Lung (tissue), 17 donors: ENCODE measurements at places on chromosomes 2 and 18.
A peak's percentile ranks its signal among the peaks of the same experiment; 100 is the strongest.

DNA sequence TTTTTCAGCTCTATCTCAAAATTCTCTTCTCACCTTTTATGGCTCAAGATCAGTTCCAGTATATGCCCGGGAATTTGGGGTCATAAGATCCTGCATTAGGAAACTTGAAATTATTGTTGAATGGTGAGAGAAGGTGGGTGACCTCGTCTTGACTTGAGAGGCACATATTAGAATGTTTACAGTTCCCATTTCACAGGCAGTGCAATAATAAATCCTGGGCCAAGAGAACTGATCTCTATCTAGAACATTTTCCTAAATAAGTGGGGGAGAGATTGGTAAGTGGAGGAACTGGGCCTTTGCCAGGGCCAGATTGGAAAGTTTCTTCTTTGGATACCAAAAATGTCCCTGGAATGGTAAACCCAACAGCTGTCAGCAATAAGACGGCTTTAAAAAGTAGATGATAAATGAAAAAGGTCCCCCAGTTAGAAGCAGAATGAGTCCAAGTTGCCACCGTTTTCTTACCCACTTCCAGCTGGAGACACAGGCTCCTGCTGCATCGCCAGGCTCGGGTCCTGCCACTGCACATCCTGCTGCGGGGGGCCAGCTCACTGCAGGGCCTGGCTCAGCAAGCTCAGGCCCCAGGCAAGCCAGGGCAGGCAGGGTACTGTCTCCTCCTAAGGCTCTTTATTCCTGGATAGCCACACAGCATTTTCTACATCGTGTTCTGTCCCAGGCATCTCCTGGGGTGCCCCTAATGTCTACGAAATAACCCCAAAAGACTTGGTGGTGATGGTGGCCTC, 126.4 kb upstream of the EPAS1 start:
- DNase-seq = no peak

DNA sequence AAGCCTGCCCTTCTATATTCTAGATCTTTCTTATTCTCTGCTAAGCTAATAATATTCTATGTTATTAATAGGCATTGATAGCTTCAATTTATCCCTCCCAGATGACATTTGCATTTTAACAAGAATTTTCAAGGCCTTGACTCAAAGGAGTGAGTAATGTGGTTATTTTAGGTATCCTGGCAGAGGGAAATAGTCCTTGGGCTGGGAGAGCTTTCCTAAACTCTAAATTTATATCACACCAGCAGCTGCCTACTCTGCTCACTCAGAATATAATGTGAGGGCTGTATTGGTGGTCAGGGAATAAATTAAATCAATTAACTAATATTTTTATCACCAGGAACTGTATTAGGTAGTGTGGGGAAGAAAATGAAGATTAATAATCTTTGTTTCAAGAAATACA, 74.8 kb upstream of the ADAM23 start:
- DNase-seq = no peak

DNA sequence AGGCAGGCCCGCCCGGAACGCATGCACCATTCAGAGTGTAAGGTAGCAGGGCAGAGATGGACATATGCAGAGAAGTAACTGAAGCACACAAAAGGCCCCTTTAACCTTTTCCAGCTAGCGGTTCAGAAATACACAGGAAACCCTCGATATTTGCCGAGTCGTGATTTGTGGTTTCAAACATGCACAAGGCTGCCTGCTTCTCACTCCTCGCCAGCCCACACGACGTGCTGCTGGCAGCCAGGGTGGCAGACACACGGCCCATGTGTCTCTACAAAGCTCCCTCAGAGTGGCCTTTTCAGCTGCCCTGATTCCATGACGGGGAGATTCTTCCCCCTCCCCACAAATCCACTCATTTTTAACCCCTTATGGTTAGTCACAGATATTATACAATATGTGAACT, 23.6 kb downstream of the ZBTB7C start:
- no peak for DNase-seq

DNA sequence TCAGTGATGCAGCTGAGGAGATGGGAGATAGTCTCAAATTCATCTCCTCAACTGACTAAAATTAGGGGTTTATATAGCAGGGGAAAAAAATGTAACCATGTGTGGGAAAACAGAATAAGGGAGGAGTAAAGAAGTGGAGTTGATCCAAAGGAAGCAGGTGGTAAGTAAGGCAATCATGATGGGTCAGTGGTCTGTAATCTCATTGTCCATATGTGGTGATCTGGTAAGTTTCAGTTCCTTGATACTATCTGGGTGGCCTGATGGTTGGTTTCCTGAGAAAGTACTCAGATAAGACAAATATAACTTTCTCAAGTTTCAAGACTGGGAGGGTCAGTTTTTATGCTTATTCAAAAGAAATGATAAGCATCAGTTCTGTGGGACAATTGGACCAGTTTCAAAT, 312.3 kb upstream of the KCNJ3 start:
- no peak for DNase-seq

GRCh38 chr18:55321265-55322177, 266.5 kb downstream of the TCF4 start:
- DNase-seq = peak; percentile 98

GRCh38 chr2:225207043-225207442, 164.8 kb upstream of the DOCK10 start:
- peak; percentile 29 for DNase-seq

GRCh38 chr2:187345338-187345737, 102.7 kb downstream of the CALCRL start:
- DNase-seq = no peak

GRCh38 chr2:66526180-66526579, 91.3 kb downstream of the MEIS1 start:
- peak; percentile 72 for DNase-seq

DNA sequence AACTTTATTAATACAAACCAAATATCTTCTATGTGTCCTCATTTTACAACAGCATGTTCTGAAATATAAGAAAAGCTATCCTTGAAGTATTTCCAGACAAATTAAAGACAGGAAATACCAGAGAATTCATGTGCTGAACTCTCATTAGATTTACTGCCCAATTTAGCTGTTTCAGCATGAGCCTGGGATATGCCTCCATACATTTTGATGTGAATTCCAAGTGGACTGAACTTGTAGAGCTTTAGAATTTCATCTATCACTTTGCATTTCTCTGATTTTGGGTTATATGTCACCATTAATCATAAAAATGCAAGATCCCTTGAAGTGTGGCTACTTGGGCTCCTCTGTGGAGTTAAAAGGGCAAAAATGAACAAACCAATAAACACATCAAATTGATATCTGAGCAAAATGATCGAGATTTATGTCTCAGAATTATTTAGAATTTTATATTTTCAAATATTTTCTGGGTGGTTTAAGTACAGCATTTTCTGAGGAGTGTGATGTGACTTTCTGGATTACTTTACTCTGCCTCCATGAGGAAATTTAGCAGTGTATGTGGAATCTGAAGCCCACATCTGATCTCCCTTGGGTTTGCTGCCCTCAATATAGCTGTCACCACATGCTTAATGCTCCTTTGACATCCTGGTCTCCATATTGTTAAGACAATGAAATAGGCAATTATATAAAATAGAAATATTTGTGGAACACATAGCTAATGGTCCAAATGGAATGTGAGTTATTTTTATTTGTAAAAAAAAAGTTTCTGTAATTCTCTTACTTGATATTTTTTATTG, 206.6 kb upstream of the RBMS1 start:
- no peak for DNase-seq

DNA sequence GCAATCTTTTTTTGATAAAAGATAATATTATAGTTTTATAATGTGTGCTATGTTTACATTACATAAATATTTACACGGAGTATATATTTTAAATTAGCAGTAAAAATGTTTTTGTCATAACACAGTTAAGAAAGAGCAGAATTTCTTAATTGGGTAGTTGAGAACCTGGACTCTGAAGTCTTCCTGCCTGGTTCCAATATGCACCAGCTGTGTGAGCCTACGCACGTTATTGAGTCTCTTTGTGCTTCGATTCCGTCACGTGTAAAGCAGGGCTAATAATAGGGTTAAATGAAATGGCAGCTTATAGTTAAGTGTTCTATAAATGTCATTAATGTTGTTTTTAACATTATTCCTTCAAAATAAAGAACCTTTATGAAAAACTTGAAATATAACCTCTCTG, 1.2 kb upstream of the CCDC88A start:
- DNase-seq = peak; percentile 63

DNA sequence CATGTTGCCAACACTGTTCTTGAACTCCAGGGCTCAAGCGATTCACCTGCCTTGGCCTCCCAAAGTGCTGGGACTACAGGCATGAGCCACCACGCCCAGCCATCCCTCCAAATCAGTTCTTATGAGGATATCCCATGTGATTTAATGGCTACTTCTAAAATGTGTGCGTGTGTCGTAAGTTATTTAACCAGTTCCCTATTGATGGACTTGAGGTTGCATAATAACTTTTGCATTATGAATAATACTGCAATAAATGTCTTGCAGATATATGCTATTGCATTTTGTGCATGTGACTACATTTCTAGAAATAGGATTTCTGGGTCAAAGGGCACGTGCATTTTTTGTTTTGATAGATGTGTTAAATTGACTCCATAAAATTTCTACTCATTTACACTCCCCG, 19.0 kb downstream of the DIPK1C start:
- DNase-seq = no peak

- no peak for DNase-seq
These were observed 199.5 kb downstream of the OSR1 start for GRCh38 chr2:19158896-19159295.

DNA sequence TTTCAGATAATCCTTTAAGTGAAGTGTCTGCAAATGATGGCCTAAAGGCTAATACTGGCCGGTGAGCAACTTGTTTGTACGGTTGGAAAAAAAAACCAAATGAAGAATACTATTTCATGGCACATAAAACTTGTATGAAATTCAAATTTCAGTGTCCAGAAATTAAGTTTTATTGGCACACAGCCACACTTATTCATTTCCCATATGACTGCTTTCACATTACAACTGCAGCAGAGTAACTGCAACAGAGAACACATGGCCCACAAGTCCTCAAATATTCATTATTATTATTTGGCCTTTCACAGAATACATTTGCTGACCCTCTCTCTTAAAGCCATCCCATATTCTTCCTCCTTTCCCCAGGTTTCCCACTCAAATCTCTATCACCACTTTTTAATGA, 1268.6 kb downstream of the LRP1B start:
- peak; percentile 16 for DNase-seq
